Jurkat, Clone E6-1 (cell line): ENCODE measurements at places on chromosomes 7 and 10.
A peak's percentile ranks its signal among the peaks of the same experiment; 100 is the strongest.

- no peak for DNase-seq
These were observed 87.1 kb upstream of the STEAP1 start for GRCh38 chr7:90067171-90067570.

DNA sequence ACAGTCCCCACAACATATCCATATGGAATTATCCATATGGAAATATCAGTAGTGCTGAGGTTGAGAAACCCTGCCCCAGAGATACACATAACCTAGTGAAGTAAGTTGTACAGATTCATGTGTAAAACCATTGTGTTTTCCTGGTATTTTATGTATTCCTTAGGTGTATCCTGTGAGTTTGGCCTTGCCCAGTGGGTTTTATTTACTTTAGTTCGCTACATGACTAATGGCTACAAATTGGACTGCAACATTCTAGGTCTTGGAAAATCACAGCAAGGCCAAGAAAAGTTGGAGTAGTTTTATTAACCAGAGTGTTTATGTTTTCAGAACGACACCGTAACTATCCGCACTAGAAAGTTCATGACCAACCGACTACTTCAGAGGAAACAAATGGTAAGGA is 1.4 kb downstream of the RPS24 start:
- DNase-seq: no peak

DNA sequence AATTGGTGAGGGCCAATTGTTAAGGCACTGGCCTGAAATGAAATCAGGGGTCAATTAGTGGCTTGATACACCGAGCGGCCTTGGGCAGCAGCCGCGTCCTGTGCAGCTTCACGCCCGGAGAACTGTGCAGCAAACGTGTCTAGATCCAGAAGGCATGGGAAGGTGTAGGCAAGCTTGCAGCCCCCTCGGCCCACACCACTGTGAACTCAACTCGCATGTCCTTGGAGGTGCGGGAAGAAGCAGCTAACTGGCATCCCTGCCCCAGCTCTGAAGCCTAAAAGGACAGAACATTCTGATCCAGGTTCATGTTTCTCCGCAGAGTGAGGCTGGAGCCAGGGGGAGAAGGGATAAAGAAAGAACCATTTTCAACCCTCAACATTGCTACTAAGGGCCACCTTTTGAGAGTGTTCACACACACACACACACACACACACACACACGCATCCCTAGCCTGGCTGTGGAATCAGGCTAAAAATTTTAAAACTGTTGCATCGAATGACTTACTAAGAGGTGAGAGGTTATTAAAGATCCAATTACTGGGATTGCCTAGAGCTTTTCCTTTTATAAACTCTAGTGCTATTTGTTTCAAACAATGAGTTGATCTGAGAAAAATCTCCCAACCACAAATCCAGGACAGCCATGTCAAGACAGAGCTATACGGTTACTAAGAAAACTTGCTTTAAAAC is 104.0 kb downstream of the PARP12 start:
- DNase-seq: no peak

GRCh38 chr10:117876210-117876609 is 170.5 kb downstream of the RAB11FIP2 start:
- DNase-seq: no peak

DNA sequence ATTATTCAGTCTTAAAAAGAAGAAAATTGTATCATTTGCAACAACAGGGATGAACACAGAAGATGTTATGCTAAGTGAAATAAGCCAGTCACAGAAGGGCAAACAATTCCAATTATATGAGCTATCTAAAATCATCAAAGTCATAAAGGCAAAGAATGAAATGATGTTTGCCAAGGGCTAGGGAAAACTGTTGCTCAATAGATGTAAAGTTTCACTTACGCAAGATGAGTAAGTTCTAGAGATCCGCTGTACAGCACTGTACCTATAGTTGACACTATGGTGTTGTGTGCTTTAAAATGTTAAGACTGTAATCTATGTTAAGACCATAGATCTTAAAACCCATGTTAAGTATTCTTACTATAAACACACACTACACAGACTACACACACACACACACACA is 904.6 kb upstream of the LRRN3 start:
- DNase-seq: no peak

GRCh38 chr10:91672021-91672608 is 39.2 kb upstream of the PPP1R3C start:
- DNase-seq: peak; percentile 20

DNA sequence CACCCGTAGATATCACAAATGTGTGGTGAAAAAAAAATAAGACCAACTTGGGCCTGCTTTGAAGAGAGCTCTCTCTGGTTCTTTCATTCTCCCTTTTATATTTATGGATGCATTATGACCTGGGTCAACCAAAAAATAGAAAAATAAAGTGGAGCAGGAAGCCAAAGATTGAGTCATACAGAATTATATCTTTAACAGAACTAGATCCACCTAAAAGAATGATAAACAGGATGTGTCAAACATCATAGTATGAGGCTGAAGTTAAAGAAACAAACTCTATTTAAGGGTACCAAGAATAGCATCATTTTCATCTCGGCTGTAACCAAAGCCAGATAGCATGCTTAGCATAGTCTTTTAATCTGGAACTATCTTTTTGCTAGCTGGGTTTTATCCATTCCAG is 28.8 kb upstream of the NMT2 start:
- DNase-seq: no peak

- no peak for DNase-seq
These were observed 370.2 kb downstream of the ARL4A start for GRCh38 chr7:13057462-13058200.

DNA sequence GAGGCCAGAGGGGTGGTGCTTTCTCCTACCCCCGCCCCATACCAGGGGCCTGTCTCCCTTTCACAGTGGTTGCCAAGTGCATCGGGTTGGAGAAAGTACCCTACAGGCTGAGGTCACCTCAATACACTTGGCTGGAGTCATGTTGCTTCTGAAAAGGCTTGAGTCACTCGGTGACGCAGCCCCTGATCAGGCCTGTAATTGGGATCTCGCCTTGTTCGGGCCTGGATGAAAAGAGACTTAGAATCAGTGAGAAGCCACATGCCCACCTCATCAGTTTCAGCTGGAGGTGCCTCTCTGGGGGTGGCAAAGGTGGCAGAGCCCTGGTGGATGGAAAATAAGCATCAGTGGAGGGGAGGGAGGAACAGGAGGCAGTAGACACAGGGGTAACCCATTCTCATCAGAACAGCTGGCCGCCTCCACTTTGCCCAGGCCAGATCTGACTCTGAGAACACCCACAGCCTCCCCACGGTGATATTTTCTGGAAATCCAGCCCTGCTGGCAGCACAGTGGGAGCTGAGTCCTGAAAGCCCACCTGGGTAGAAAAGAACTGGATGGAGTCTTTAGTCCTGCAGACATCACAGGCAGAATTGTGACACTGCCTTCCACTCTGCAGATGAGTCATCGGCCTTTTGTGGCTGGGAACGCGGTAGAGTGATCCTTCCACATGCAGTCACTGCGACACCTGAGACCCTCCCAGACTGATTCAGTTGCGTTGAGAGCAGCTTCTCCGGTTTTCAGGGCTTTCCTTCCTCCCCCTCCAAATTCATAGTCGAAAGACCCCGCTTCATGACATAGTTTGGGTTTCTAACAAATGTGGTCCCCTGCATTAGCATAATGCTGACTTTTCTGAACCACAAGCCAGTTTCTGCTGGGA is 108.0 kb downstream of the GRK5 start:
- DNase-seq: no peak

- DNase-seq: no peak
These were observed 218.0 kb downstream of the BMPER start for GRCh38 chr7:34123316-34123715.

- no peak for DNase-seq
These were observed 73.2 kb upstream of the PPP1R3C start for GRCh38 chr10:91705948-91706670.

DNA sequence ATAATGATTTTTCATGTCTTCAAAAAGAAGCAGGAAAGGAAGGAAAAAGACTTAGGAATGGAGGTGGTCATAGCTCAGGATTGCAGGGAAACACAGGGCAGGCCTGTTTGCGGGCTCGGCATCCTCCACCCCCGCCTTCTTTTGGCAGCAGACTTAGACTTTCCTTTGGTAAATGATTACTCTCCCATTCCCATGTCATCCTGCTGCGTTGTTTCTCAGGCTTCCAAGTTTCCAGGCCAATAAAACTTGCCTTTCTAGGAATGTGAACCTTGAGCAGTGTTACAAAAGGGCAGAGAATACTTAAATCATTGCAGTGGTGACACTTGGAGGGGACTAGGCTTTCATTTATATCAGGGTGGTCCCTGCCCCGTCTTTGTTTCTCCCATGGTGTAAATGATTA is 34.0 kb upstream of the DGKB start:
- DNase-seq: no peak
